Kasumi-1 (cell line): ENCODE measurements at places on chromosomes 1 and 21.
A peak's percentile ranks its signal among the peaks of the same experiment; 100 is the strongest.

GRCh38 chr1:29237129-29237821 lies 953 bp downstream of the PTPRU start:
- no peak for DNase-seq

DNA sequence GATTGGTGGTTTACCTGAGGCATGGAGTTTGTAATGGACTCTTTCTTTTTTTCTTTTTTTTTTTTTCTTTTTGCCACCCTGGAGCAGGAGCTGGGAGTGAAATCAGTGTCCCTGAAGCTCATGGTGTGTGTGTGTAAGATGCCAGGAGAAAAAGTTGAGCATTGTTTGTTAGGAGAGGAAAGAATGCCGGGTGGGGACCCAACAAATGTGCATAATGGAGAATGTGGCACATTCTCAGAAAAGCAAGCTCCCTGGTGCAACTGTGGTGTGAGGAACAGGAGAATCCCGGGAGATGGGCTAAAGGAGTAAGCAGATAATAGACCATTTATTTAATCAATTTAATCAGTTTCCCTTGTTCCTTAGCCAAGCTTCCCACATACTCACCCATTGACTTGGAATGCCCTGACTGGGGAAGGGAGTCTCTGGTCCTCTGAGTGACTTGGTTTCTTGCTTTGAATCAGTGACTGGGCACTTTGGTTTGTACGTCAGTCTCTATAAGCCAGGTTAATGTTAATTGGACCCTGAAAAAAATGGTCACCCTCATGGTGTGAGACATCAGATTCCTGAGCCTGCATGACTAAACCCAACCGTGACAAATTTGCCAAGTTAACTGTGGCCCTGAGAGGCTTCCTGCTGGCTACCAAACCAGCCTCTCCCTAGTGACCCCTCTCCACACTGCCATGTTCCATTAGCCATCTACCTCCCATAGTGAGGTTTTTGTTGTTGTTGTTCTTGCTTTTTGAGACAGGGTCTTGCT lies 43.9 kb upstream of the ITPKB start:
- DNase-seq = no peak

DNA sequence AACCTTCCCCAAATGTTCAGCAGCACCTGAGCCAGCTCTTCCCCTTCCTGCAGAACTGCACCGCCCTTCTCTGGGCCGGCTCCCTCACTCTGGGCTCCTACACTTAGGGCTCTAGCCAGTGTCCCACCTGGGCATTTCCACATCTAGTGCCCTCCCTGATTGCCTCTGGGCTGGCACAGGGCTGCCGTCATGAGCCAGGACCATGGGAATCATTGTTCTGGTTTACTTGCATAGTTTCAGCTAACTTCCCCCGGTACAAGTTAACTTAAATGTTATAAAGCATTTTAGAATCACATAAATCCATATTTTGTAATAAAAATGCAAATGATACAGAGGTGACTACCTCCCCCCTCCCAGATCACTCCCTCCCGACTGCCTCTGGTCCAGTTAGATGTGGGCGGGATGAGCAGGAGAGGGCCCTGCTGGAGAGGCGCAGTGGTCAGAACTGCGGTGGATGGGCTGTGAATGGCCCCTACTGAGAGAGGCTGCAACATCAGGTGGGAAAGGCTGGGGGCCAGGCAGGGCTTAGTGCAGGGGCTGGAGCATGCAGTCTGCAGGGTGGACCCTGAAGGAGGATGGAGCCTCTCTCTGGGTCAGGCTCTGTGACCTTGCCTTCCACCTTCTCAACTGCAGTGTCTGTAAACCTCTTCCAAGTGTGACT lies 371.4 kb upstream of the C1orf174 start:
- no peak for DNase-seq

DNA sequence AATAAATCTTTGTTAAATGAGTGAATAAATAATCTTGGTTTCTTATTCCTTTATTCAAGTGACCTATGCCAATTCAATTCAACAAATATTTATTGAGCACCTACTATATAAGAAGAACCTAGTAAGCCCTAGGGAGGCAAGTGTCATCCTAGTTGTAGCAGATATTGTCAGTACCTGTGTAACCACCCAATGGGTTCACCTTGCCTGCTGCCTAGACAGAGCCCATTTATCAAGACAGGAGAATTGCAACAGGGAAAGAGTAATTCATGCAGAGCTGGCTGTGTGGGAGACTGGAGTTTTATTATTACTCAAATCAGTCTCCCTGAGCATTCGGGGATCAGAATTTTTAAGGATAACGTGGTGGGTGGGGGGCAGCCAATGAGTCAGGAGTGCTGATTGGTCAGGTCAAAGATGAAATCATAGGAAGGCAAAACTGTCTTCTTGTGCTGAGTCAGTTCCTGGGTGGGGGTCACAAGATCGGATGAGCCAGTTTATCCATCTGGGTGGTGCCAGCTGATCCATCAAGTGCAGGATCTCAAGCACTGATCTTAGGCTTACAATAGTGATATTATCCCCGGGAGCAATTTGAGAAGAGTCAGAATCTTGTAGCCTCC lies 53.8 kb upstream of the KCNA3 start:
- no peak for DNase-seq

- no peak for DNase-seq
Observed at GRCh38 chr1:89670163-89670562, 37.2 kb downstream of the LRRC8C start.

- no peak for DNase-seq
Observed at GRCh38 chr1:8294170-8294697, 23.7 kb upstream of the SLC45A1 start.

DNA sequence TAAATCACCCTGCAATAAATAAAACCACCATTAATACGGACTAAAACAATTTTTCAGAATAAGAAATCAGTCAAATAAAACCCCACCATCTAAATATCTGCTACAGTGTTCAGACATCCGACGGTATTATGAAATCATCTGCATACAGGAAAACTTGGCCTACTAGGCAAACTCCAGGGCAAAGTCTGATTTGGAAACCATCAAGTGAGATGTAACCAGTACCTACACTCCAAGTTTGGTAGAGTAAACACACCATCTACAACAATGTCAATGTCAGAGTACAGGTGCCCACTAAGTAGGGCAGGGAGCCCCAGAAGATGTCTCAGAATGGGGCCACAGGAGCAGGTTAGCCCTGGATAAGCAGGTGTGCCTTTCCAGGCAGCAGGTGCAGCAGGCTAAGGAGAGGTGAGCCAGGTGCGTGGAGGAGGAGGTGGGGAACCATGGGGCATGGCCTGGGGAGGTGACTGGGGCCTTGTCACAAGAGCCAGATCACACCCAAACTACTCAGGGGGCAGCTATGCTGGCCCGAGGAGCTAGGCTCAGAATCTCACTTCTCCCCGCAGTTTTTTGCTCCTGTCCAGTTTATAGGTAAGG lies 59.6 kb downstream of the CAPZB start:
- no peak for DNase-seq

DNA sequence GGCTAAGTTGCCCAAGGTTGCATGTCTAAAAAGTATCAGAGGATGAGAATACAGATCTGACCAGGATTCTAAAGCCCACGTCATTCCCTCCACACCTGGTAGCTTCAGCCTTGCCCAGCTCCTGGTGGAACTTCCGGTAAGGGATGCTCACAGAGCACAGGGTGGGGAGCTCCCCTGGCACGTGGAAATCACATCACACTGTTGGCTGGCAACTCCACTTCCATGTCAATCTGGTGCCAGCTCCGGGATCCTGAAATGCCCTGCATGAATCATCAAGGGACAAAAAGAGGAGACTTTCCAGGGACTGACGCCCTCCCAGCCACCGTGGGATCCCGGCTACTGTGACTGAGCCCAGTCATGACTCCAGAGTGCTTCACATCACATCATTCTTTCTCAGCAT lies 12.4 kb upstream of the BCAR3 start:
- no peak for DNase-seq

DNA sequence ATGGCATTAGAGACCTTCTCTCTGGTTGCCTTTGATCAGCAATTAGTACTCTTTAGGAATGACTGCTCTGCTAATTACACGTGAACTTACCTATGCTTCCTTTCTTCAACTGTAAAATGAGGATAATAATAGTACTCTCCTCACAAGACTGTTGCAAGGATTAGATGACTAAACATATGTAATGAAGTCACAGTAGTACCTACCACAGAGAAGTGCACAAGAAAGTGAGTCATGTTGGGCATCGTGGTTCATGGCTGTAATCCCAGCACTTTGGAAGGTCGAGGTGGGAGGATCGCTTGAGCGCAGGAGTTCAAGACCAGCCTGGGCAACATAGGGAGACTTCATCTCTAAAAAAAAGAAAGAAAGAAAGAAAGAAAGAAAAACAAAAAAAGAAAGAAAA lies 68.1 kb upstream of the AK4 start:
- no peak for DNase-seq

GRCh38 chr1:167645140-167645541 lies 15.1 kb downstream of the RCSD1 start:
- DNase-seq = no peak

DNA sequence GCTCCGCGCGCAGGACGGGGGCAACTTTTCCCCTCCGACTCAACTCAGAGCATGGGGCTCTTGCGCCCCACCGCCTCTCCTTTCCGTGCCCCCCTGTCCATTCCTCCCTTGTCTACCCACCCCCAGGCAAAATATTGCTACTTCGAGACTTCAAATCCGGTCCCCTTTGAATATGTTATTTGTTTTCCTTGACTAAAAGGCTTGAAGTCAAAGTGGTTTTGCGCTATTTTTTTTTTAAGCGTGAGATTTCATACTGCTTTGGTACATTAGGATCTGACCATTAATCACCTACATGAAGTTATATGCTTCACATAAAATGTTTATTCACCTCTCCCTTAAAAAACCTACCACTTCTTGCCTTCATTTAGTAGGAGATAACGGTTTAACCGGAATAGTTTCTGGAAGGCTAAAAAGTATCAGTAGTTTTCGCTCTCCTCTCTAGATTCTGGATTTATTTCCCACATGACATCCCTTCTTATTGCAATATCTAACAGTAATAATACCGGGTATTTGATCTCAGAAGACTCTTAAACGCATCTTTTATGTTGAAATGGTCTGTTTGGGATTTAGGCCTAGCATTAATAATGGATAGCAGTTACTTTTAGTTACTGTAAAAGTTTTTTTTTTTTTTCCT lies 1.6 kb downstream of the NFIA start:
- no peak for DNase-seq

DNA sequence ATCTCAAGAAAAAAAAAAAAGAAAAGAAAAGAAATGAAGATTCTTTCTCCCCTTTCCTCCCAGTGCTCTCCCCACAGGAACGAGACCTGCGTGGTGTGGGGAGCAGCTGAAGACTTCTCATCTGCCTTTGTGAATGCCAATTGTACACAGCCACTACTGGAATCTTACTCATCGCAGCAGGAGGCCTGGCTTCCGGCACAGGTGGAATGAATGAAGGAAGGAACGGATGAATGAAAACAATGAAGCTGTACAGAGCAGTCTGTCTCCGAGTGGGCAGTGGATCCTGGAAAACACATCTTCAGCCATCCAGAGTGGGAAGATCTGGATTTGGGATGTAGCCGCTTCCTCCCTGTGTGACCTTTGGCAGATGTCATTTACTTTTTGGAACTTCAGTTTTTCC lies 64.9 kb downstream of the RUNX3 start:
- no peak for DNase-seq

GRCh38 chr1:109816175-109816811 lies 52.6 kb upstream of the EPS8L3 start:
- peak; percentile 68 for DNase-seq

DNA sequence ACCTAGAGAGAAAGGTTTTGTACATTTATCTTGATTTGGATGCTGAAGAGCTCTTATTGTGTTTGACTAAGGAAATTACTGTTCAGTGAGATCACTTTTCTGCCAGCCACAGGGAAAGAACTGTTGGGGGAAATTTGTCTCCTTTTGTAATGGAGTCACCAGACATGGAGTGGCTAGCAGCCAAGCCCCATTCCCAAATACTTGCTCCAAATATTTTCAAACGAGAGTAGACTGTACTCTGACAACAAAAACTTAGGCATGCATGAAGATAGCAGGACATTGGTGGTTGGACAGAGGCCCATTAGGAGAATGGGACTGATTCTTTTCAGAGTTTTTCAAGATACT lies 21.1 kb downstream of the IPO9 start:
- DNase-seq = no peak

DNA sequence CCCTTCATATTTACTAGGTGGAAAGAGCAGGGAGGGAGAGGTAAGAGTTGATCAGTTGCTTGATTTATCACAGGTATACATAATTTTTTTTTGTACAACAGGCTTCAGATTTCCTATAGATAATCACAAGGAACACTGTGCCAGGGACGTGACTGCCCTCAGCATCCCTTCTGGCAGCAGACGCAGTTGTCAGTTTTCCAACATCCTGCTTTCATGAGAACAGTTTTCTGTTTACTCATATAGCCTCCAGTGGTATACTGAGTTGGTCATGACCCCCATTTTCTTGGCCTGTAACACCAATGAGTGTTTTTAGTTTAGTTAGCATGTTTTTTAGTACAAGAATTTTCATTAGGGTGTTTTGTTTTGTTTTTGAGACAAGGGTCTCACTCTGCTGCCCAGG lies 37.9 kb upstream of the PTPRF start:
- DNase-seq = no peak

GRCh38 chr1:52032785-52033131 lies 852 bp downstream of the KTI12 start:
- no peak for DNase-seq

GRCh38 chr1:83547901-83548300 lies 451.0 kb downstream of the TTLL7 start:
- no peak for DNase-seq

DNA sequence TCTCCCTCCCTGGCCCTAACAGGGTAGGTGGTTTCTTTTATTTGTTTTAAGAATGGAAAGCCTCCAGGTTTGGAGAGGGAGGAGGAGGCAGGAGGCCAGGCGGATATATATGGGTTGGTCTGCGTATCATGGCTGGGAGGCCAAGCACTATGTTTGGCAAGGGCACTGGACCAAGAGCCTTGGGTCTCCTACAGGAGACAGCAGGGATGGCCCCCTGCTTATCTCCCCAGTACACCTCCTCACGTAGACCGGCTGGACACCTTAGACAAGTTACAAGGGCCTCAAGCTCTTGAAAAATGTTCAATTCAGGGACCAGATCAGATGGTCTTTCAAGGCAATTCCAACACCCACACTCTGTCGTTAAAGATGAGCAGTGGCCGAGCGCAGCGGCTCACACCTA lies 10.9 kb downstream of the SLC41A1 start:
- no peak for DNase-seq

DNA sequence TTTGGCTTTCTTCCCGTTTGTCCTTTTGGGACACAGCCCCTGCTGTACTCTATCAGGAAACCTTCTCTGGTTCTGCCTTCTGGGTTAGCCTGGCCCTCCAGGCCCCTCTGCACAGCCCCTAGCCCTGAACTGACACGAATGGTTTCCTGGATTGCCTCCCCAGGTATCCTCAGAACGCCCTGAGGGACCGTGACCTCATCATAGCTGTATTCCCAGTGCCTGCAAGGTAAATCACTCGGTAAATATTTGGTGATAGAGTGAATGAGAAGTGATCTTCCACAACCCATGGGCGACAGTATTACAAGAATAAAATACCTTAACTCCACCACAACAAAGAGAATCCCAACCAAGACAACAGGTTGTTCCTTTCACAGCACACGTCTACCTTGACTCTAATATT lies 637.2 kb downstream of the SMYD3 start:
- no peak for DNase-seq

GRCh38 chr1:201363467-201363866 lies 14.0 kb downstream of the TNNT2 start:
- DNase-seq = no peak
